ENCODE measurements at places on chromosomes 2 and 18.

DNA sequence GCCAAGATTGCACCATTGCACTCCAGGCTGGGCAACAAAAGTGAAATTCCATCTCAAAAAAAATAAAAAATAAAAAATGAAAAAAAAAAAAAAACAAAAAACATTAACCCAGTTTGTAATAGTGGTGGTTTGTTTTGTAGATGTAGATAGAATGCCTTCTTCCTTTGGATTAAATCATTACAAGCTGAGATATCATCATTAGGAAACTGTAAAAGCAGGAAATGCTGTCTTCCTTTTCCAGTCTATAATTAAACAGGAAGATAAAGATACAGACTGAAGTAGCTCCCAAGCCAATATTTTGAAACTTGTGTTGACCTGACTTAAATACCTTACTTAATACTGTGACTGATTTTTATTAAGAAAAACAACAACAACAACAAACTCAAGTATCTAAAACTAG is 43.1 kb downstream of the RBMS1 start:
- DNase-seq, result no peak

DNA sequence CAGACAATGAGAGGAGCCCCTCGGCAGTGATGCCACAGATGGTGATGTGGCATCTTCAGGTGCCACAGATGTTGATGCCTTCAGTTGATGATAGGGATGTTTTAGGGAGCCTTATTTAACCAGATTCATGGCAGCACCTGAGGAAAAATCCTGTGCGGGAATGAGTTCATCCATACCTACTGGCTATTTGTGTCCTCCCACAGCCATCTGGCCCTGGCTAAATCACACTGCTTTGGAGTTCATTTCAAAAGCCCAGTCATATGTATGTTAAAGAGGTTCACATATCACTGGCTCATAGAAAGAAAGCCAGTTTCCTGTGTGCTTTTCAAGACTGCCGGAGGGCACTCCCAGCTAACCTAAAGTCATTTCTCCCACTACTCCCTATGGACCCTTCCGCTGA is 131.3 kb downstream of the MCFD2 start:
- DNase-seq, result no peak

GRCh38 chr18:49020621-49021021 is 69.9 kb upstream of the SMAD7 start:
- DNase-seq, result no peak

GRCh38 chr2:168928113-168928831 is 27.2 kb downstream of the G6PC2 start:
- no peak for DNase-seq

DNA sequence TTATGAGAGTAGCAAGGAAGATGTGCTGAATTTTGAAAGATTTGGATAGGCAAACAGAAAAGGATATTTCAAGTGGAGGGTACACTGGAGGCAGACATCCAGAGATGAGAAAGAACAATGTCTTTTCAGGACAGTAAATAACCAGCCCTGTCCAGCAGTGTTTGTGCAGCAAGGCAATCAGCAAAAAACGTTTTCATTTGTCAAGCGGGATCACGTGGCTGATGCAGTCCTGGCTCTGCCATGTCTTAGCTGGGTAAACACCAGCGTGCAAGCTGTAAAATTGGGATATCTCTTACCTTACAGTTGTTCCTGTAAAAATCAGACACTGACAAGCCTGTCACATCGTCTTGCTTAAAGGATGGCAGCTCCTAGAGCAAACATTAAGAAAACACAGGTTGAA is 67.8 kb downstream of the CWC22 start:
- DNase-seq, result no peak

GRCh38 chr2:59754011-59754735 is 799.3 kb downstream of the BCL11A start:
- no peak for DNase-seq

DNA sequence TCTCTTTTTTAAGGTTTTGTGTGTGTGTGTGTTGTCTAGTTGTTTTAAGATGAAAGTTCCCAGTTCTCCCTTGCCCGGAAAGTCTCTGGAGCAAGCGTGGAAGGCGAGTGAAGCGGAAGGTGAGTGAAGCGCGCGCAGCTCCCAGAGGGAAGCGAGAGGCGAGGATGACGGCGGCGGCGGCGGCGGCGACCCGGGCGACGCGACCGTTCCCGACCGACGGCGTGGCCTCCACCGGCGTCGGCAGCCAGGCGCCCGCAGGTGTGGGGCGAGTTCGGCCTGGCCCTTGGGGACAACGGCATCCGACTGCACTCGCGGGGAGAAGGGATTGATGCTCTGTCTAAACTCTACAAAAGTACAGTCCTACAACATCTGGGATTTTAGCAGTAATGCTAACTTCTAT is 321.9 kb downstream of the CELF4 start:
- no peak for DNase-seq

DNA sequence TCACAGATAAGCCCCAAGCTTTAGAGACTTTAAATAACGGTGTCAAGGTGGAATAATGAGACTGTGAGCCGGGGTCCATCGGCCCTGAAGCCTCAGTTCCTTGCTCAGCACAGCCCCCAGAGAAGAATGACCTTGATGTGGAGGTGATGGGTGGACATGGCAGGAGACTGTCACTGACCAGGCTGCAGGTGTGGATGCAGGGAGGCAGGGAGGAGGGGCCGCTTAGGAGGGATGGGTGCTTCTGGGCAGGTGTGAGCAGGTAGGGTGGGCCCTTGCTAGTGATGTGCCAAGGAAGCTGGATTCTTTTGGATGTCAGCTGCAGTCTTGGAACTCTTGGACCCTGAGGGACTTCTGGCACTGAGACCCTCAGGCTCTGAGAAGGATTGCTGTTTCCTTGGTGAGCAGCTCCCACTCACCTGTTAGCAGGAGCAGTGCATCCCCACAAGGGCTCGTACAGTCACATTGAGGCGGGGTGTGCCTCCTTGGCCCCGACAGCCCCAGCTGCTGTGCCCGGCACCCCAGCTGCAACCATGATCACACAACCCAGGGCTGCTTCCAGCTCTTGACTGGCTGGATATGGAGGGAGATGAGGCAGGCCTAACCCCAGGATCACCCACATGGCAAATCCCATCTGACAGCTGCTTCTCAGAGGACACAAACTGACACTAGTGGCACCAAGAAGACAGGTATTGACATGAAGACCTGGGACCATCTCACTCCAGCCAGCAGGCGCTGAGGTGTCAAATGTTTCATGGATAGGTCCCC is 209.8 kb upstream of the HDAC4 start:
- no peak for DNase-seq

- DNase-seq, result peak; percentile 45
These were observed 127.8 kb downstream of the MBP start for GRCh38 chr18:77004555-77005380.
